ENCODE measurements at places on chromosomes 3 and 15. TPM values are rescaled to one million over a fixed set of nuclear protein-coding genes. Genes with fewer than 3 reads are reported as not detected.

SEMA5B gene
- total RNA-seq, result not detected

FGF12 gene
- not detected for total RNA-seq

C2CD4A gene
- total RNA-seq, result 0.14 TPM

CLCN2 gene
- total RNA-seq, result 2.9 TPM

FAM227B gene
- total RNA-seq, result 2.8 TPM

MYRIP gene
- not detected for total RNA-seq

DNA sequence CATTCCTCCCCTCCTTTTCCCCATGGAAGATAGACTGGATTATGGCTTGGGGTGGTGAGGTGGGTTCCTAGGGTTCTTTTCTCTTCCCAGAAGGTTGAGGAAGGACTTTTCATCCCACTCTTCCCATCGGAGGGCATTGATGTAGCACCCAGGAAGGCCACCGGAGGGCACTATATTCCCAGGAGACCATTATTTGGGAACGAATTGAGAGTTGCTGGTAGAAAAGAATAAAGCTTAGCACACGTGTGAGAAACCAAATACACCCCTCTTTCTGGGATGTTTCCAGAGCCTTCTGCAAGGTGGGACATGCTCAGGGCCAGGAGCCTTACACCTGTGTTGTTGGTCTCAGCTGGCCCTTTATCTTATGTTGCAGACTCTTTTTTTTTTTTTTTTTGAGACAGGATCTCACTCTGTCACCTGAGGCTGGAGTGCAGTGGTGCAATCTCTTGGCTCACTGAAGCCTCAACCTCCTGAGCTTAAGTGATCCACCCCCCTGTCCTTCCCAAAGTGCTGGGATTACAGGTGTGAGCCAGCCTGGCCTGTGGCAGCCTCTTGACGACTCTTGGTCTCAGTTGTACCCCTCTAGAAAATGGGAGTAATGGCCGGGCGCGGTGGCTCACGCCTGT, 6.3 kb upstream of the CDC25A start:
- no peaks in the 10 kb centered on the region for H3K4me1 ChIP-seq
- peaks cover 3% of the 10 kb centered on the region for H3K27me3 ChIP-seq
- no peaks in the 10 kb centered on the region for H3K36me3 ChIP-seq
- DNase-seq, result peak; percentile 50
- no peak overlapping the region for H3K4me3 ChIP-seq
- H3K27ac ChIP-seq, result no peak overlapping the region

- H3K4me1 ChIP-seq, result peaks cover 11% of the 10 kb centered on the region
- H3K27ac ChIP-seq, result no peak overlapping the region
- H3K27me3 ChIP-seq, result no peaks in the 10 kb centered on the region
- H3K4me3 ChIP-seq, result no peak overlapping the region
Observed at GRCh38 chr3:67094167-67094566, 96.1 kb downstream of the KBTBD8 start.

- no peaks in the 10 kb centered on the region for H3K4me1 ChIP-seq
- no peak overlapping the region for H3K4me3 ChIP-seq
- no peaks in the 10 kb centered on the region for H3K27me3 ChIP-seq
- no peak for DNase-seq
- no peaks in the 10 kb centered on the region for H3K36me3 ChIP-seq
Observed at GRCh38 chr3:57098418-57099310, 38.2 kb downstream of the SPATA12 start.

- H3K36me3 ChIP-seq, result no peaks in the 10 kb centered on the region
- no peak overlapping the region for H3K4me3 ChIP-seq
- no peaks in the 10 kb centered on the region for H3K27me3 ChIP-seq
- H3K27ac ChIP-seq, result no peak overlapping the region
- no peaks in the 10 kb centered on the region for H3K4me1 ChIP-seq
Observed at GRCh38 chr15:41999290-42000285, 21.3 kb downstream of the PLA2G4E start.

GRCh38 chr15:68231102-68231818, 1.7 kb upstream of the CLN6 start:
- no peak overlapping the region for H3K27ac ChIP-seq
- H3K36me3 ChIP-seq, result peaks cover 12% of the 10 kb centered on the region
- no peak for DNase-seq
- H3K4me3 ChIP-seq, result peak overlapping the region; percentile 85
- H3K27me3 ChIP-seq, result no peaks in the 10 kb centered on the region
